ENCODE measurements at places on chromosomes 2 and 18.

GRCh38 chr2:98327776-98328175 is 18.5 kb upstream of the CNGA3 start:
- DNase-seq = no peak

DNA sequence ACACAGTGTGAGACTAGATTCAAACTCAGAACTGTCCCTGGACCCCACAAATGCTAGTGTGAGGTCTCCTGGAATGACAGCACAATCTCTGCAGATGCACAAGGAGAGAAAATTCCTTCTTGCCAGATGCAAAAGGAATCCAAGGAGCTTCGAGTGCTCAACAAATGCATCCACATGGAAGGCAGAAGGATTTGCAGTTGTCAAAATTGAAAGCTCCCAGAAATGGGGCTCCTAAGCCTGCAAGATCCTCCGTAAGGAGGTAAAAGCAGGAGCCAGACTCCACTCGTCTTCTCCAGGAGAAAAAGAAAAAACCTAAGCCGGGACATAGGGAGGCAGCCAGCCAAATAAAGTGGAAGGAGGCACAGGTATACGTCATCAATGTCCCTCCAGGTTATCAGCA is 355.0 kb upstream of the KLHL29 start:
- no peak for DNase-seq

GRCh38 chr18:2089396-2089795 is 481.9 kb downstream of the METTL4 start:
- no peak for DNase-seq

DNA sequence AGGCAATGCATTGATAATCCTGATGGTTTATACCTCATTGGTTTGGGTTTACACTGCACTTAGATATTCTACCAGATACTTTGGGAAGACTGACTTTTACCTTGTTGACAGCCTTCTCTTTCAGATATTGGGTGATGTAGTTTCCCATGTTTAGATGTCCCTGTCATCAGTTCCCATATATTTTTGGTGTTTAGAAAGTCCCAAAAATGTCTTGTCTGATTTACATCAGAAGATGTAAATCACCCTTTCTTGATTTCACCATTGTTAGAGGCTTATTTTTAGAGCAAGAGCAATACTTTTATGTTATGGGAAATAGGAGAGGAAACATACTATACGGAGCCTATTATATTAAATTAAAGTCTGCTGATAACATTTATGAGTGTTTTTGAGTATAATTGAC is 14.4 kb upstream of the CCDC102B start:
- no peak for DNase-seq

DNA sequence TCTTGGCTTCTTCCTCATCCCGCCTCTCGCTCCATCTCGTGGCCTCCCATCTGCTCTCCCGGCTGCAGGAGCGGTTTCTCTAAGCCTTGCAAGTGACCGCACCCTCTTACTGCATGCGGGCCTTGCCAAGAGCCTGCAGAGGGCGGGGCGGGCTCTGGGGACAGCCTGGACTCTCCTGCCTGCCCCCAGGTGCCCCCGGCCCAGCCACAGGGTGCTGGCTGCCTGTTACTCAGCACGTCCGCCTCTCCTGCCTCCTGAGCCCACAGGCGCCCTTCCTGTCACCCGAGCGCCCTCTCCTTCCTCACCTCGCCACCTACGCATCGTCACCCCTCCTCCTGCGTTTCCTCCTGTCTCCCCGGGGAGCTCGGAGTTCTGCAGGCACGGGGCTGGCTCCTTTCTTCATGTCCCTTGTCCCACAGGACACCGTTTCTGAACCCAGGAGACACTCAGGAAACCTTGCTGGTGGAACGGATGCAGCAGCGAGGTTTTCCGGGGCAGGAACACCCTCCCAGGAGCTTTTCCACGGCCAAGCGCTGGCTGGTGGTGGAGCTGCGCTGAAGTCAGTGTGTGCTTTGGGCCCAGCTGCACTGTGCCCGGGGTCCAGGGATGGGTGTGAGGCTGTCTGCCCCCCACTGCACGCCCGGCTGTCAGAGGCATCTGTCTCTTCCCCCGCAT is 28.5 kb downstream of the HPCAL1 start:
- DNase-seq = no peak

DNA sequence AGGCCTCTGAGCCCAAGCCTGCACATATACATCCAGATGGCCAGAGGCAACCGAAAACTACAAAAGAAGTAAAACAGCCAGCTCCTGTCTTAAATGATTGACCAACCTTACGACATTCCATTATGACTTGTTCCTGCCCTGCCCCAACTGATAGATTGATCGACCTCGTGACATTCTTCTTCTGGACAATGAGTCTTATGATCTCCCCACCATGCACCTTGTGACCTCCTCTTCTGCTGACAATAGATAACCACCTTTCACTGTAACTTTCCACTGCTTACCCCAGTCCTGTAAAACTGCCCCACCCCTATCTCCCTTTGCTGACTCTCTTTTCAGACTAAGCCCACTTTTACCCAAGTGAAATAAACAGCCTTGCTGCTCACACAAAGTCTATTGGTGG is 670.0 kb upstream of the PKDCC start:
- DNase-seq = peak; percentile 91

- DNase-seq = no peak
These were observed 40.8 kb upstream of the CCDC102B start for GRCh38 chr18:68757126-68757525.

GRCh38 chr18:70634576-70635147 is 345.8 kb downstream of the SOCS6 start:
- DNase-seq = no peak

DNA sequence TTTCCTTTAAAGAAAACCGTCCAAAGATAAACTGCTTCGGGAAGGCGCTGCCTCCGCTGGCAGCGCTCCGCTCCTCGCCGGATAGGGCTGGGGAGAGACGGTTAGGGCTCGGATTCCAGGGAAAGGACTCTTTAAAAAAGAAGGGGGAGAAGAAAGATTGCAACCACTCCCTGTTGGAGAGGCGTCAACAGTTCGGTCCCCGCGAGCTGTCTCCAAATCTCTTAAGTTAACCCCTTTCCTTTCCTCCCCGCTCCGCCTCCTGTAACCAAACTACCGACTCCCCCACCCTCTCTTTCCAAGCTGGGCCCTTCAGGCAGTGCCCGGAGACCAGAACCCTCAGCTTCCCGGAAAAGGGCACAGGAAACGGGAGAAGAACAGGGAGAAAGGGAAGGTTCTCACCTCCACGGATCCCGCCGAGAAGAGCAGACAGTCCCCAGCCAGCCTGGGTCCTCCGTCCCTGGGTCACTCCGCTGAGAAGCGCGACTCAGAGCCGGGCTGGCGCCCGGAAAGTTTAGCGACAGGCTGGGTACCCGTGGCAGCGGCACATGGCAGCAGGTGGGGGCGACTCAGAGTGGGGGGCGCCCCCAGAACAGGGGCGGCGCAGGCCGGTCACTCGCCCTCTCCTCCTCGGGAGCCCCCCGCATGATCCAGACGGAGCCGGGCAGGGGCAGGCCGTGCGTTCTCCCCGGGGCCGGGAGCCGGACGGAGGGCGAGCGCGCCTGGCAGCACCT is 675 bp downstream of the FZD5 start:
- peak; percentile 70 for DNase-seq

- no peak for DNase-seq
These were observed 26.3 kb upstream of the MOCOS start for GRCh38 chr18:36160959-36161371.

GRCh38 chr2:11556101-11556806 is 22.4 kb downstream of the GREB1 start:
- no peak for DNase-seq

DNA sequence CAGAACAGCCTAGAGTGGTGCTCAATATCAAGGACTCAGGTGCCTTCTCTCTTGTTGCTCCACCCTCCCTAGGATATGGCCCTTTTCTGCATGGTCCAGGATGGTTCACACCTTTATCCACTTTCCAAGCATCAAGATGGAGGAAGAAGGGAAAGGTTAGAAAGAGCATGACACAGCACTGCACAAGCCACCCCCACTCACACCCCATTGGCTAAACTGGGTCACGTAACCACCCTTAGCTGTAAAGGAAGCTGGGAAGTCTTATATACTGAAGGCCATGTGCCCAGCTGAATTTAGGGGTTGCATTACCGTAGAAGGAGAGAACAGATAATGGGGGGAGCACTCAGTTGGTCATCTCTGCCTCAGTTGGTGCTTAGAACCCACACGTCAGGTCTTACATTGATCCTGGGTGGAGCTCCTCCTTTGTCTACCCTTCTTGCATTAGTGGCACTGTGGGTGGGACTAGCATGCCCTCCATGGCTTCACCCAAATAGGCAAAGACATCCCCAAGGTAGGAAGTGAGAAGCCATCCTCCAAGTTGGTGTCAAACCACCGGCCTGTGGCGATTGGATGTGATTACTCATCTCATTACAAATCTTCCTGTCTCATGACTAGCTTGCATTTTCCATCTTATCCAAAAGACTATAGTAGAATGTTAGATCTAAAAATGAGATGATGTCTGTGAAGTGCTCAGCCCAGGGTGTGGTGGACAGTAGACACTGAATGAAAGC is 248.5 kb downstream of the HAUS1 start:
- DNase-seq = no peak

GRCh38 chr2:17643031-17643615 is 102.6 kb downstream of the VSNL1 start:
- DNase-seq = peak; percentile 65

DNA sequence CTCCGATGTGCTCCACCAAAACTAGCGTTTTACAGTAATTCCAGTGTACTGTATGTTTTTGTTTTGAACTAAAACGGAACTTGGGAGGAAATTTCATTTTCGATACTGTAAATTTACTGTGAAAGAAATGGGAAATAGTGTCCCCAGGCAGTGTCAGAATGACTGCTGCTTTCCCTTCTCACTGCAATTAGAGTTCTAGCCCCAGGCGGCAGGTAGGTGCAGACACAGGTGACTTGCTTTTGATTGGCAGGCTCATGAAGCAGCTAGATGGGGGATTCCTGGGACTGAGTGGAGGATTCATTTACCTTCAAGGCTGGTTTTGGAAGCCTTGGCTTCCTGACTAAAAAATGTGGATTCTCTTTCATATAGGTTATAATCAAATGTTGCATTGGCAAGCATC is 27.0 kb downstream of the RPRM start:
- no peak for DNase-seq

- DNase-seq = no peak
These were observed 125.8 kb upstream of the CYP1B1 start for GRCh38 chr2:38201784-38202183.

- no peak for DNase-seq
These were observed 855.4 kb upstream of the CELF4 start for GRCh38 chr18:38421021-38421420.

DNA sequence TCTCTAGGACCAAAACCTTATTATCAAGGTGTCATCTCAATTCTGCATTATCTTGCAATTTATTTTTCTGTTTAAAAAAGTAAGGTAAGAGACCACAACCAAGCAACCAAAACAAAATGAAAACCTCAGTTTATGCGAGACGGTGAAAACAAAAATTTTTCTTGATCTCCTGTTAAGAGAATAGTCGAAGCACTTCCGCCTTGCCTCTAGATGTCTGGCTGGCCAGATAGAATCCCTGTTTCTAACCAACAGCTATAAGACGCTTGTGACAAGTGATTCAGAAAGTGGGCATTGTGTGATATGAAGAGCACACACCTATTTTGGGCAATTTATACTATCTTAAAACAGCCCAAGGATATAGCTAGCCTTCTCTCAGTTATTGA is 51.2 kb downstream of the MGAT5 start:
- no peak for DNase-seq

- DNase-seq = no peak
These were observed 2.0 kb downstream of the DLX1 start for GRCh38 chr2:172087207-172087779.

DNA sequence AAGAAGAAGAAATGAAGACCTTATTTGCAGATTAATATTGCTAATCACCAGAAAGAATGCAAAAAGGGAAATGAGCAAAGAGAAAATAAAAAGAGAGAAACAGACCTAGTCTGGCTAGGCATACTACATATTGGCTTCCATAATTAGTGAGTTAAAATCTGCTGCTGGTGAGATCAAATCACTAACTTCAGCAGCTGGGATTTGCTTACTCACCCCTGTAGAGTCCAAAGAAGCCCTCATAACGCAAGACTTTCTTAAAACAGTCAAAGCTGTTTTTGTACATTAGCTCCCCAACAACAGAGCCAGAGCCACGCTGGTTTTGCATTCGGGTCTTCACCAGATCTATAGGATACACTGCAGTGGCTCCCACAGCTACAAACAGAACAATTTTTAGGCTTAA is 80.9 kb downstream of the SLC25A12 start:
- DNase-seq = no peak

DNA sequence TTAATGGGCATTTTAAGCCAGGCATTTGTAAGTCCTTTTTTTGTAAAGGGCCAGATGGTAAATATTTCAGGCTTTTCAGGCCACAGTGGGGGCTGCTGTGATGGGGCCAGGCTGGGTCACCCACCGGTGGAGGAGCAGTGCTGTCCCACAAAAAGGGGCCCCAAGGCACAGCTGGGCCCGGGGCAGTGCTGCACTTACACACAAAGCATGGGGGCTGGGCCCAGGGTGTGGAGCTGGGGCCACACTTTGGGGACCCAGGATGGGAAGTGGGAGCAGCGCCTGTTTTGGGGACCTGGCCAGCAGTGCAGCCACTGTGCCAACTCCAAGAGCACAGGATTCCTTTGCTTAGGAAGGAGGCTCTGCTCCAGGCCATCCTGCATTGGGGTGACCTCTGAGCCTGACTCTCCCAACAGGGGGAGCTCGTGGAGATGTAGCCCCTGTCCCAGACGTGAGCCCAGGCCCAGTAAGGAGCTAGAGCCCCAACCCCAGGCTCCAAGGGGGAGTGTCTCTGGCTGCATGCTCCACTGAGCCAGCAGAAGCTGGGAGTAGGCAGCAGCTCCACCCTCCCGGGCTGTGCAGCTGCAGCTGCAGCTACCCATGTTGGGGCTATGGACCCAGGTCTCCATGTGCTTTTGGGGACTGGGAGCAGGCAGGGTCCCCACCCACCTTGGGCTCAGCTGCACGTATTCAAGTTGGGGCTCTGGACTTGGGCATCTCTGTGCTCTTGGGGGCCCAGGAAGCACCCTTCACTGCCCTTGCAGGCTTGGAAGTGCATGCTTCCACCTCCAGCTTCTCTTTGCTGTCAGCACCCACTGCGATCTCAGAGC is 1036.5 kb upstream of the CNTNAP5 start:
- no peak for DNase-seq

- DNase-seq = no peak
These were observed 47.1 kb upstream of the ZFP36L2 start for GRCh38 chr2:43273529-43273928.

- DNase-seq = peak; percentile 56
These were observed 241.3 kb upstream of the ZNF804A start for GRCh38 chr2:184357033-184357432.

DNA sequence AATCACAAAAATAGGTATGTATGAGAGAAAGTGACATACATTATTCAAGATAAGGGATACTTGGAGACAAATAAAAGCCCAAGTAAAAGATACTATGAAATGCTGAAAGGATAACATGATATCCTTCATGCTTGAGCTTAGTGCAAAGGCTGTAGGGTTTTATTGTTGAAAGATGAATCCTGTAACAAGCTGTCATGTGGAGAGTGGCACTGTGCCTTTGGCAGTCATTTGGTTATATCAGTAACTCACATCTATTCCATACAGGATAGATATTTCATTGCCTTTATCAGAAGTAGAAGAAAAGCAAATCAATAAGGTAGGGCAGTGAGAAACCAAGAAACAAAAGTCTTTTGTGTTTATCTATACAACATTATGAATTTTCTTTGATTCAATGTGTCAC is 211.0 kb downstream of the ZNF385B start:
- DNase-seq = no peak

Data from OCI-M1 (cell line).